K562 (cell line): ENCODE measurements at places on chromosomes 13 and 19. TPM values are rescaled to one million over a fixed set of nuclear protein-coding genes. Genes with fewer than 3 reads are reported as not detected.

DNA sequence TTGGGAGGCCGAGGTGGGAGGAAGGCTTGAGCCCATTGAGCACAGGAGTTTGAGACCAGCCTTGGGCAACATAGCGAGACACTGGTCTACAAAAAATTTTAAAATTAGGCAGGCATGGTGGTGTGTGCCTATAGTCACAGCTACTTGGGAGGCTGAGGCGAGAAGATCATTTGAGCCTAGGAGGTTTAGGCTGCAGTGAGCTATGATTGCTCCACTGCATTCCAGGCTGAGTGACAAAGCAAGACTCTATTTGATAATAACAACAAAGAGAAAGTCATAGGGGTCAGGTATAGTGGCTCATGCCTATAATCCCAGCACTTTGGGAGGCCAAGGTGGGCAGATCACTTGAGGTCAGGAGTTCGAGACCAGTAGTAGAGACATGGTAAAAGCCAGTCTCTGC, 4.6 kb upstream of the SLC44A2 start:
- DNase-seq: no peak

GRCh38 chr13:43510956-43511901, 275.5 kb downstream of the ENOX1 start:
- DNase-seq: no peak

DNA sequence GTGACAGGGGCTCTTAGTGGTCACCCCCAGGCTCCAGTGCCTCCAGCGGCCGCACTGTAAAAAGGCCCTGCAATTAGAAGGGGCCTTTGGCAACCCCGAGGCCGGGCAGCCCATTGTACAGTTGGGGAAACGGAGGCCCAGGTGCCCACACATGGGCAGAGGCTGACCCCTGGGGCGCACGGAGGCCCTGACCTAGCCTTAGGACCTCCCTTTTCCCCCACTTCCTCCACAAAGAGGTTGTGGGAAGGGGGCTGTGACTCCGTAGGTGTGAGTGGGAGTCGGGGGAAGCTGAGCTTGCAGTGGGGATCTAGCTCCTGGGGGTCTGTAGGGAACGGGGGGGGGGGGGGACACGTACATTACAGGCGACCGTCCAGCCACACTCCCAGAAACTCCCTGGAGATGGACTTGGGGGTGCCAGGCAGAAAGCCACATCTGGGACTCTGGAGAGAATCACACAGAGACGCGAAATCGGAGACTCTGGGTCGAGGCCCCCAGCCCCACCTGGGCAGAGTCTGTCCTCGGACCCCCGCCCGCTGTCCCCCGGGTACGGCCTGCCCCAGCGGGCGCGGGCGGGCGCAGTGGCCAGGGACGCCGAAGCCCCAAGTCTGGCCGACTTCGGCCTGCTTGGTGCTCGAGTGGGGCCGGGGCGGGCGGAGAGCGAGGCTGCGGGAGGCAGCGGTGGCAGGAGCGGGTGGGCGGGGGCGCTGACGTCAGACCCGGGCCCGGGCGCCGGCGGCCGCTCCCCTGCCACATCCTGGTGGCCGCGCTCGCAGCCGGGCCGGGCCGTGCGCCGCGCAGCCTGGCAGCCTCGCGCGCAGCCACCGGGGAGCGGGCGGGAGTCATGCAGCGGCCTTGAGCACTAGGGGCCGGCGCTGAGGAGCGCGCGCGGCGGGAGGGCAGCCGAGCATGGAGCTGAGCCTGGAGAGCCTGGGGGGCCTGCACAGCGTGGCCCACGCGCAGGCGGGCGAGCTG, at the start of gene ONECUT3:
TSS of gene ONECUT3 (plus strand) at position 750 of the 972 bp plus-strand sequence. CDS start at position 907, 157 bp downstream.
- no peak for DNase-seq

DNA sequence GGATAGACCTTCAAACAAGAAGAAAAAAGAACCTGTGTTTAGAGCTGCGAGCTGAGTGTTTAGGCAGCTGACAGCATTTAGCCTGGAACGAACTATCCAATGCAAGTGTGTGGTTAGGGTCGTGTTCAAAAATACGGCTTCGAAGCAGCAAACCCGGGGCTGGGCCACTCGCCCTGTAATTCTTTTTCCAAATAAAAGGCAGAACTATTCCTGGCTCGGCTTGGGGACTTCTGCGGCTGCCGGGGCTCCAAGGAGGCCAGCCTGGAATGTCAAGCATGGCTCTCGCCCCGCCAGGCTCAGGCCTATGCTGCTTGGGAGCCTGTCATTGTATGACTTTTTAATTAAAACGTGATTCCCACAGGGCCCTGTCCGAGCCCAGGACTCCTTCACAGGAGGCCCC, 51.7 kb upstream of the KLF2 start:
- no peak for DNase-seq

DNA sequence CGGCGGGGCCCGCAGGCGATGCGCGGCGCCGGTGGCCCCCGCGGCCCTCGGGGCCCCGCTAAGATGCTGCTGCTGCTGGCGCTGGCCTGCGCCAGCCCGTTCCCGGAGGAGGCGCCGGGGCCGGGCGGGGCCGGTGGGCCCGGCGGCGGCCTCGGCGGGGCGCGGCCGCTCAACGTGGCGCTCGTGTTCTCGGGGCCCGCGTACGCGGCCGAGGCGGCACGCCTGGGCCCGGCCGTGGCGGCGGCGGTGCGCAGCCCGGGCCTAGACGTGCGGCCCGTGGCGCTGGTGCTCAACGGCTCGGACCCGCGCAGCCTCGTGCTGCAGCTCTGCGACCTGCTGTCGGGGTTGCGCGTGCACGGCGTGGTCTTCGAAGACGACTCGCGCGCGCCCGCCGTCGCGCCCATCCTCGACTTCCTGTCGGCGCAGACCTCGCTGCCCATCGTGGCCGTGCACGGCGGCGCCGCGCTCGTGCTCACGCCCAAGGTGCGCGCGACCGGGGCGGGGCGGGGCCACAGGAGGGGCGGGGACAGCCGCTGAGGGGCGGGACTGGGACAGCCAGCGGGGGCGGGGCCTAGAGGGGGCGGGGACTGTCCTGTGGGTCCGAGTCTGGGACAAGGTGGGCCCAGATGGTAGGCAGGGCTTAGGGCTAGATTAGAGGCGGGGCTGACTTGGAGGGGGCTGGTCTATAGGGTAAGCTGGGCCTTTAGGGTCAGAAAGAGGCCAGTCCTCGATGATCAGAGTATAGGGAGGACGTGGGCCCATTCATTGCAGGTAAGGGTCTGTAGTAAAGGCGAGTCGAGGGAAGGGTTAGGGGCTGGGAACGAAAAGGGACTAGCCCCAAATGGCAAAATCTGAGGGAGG, 5.1 kb downstream of the GRIN2D start:
- DNase-seq: peak; percentile 94

The ZNF615 gene
- 2.2 and 3.0 TPM in 2 replicates for total RNA-seq

DNA sequence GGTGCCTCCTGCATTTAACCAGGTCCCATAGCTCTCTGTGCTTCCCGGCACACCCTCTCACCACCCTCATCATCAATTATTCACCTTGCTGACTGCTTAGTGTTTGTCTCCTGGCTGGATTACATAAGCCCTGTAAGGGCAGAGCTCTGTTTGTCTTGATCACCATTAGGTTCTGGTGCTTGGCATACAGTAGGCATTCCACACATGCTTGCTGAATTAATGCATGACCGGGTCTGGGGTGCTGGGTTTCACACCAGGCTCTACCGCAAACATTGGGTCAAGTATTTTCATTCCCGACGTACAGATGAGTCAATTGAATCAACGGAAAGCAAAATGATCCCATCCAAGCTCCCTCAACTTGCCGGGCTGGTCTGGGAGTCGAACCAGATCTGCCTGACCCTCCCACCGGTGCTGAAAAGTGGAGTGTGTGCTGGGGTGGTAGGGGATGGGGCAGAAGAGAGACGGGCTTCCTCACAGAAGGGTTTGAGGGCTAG, 28.5 kb downstream of the VAV1 start:
- no peak for DNase-seq

DNA sequence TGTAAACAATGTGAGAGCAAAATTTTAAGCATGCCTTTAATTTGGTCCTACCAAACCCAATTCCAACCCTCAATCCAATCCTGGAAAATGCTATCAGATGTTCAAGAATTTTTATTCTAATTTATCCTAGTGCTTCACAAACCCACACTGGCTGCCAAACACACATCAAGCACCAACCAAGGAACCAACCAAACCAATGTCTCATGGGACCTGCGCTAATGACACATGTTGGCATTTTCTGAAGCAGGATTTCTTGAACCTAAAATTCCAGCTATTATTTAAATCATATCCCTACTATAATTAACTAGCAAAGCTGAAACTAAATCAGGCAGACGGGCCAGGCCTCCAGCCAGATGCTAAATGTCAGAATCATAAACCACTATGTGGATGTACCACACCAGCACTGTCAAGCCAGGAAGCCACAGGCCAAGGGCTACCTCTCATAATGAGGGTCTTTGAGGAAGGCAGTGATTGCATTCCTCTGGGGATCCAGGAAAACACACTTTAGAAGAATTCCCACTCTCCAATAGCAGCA, 5.8 kb downstream of the LATS2 start:
- no peak for DNase-seq

- DNase-seq: no peak
Measured at GRCh38 chr13:111359237-111359915, 38.9 kb downstream of the TEX29 start.

GRCh38 chr13:109517517-109517916, 268.9 kb downstream of the IRS2 start:
- DNase-seq: no peak

The TNFRSF19 gene
- total RNA-seq: 0.04 and 0.07 TPM in 2 replicates

The MEIS3 gene
- 0.67 and 0.71 TPM in 2 replicates for total RNA-seq

- DNase-seq: no peak
Measured at GRCh38 chr13:101661839-101662238, 209.4 kb downstream of the ITGBL1 start.

DNA sequence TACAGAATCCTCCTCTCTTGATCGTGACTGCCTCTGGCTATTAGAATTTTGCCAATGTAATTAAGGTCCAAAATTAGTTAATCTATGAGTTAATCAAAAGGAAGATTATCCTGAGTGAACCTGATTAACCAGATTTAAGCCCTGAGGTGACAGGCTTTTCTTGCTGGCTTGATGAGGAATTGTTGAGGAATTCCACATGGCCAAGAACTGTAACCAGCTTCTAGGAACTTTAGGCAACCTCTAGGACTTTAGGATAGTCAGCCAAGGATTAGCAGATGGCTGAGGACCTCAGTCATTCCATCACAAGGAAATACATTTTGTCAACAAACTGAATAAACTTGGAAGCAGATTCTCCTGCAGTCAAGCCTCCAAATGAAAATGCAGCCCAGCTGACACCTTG, 84.8 kb downstream of the STOML3 start:
- DNase-seq: no peak

DNA sequence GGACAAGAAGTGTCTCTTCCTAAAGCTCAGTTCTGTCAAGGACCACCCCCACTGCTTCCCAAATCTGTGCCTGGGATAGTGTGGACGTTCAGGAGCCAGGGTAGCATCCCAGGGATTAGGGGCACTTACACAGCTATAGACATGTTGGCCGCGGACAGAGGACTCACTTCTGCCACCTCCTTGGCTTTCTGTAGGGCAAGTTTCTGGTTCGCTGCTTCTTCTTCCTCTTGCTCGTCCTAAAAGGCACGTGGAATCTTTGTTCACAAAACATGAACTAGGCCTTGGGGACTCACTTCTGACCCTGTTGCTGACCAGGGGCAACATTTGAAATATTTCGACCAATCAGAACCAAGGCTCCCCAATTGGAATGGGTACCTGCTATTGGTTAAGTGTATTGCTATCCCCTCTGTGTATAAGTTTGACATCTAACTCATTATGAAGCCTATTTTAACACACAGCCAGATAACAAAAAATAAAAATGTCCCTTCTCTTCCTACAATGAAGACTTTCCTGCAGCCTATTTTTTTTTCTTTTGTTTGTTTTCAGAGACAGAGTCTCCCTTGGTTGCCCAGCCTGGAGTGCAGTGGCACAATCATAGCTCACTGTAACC, 150.3 kb downstream of the IER2 start:
- DNase-seq: no peak

- no peak for DNase-seq
Measured at GRCh38 chr19:49871349-49871985, 4.1 kb upstream of the PNKP start.

- DNase-seq: no peak
Measured at GRCh38 chr19:13868663-13869062, 8.3 kb upstream of the NANOS3 start.

DNA sequence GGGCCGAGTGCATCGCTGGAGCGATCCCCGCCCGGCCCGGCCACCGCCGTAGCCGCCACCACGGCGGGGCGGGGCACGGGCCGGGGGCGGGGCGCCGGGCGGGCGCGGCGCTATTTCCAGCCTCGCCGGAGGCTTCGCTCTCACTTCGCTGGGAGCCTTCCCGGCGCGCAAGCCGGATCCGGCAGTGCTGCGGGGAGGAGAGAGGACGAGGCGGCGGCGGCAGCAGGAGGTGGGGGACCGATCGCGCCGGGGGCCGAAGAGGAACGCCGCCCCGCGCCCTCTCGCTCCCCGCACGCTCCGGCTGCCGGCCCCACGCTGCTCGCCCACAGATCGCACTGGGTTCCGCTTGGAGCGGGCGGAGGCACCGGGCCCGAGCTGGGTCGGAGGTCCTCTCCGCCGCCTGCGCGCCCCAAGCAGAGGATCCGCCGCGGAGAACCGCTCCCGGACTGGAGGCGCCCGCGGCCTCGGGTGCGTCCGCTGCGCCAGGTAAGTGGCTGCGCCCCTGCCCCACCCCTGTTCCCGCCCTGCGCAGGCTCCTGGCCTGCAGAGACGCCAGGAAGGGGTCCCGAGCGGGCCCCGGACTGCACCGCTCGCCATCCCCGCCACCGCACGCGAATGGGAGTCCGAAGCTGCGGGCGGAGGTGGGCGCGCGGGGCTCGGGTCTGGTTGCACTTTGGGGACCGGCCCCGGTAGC, at the start of gene CHST8:
TSS of gene CHST8 (plus strand) at position 143 of the 694 bp plus-strand sequence. CDS start 67,309 bp downstream, outside the sequence.
- peak; percentile 24 for DNase-seq

GRCh38 chr19:10682397-10683063, 18.7 kb upstream of the QTRT1 start:
- DNase-seq: no peak

GRCh38 chr13:70616847-70617246, 508.6 kb upstream of the KLHL1 start:
- DNase-seq: no peak

- DNase-seq: no peak
Measured at GRCh38 chr19:4499318-4499717, 19.0 kb downstream of the PLIN4 start.

- no peak for DNase-seq
Measured at GRCh38 chr19:29475469-29475868, 50.3 kb upstream of the VSTM2B start.

The TTC9B gene
- total RNA-seq: not detected in 2 replicates

DNA sequence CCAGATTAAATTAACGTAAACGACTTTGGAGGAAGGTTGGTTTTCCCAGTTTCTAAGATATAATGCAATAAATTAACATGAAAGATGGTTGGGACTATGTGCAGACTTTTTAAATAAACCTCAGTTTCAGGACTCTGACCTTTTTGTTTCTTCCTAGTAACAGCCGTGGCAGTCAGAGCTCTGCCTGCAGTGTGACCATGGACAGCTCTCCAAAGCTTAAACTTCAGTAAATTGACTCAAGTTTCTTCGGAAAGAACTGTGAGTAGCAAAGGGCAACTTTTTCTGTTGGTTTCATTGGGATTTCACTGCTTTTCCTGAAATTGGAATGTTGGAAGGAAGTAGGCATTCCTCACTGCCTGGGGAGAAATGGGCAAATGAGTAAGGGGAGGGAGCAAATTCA, 4.1 kb downstream of the USP29 start:
- no peak for DNase-seq

GRCh38 chr19:56084835-56085536, 36.1 kb downstream of the ZNF787 start:
- DNase-seq: no peak
